ENCODE measurements at places on chromosomes 16 and 17.

- DNase-seq, result no peak
These were observed 878.0 kb upstream of the GOT2 start for GRCh38 chr16:59612094-59612493.

GRCh38 chr16:49464877-49465504, 91.4 kb downstream of the C16orf78 start:
- DNase-seq, result peak; percentile 61

- DNase-seq, result no peak
These were observed 3.1 kb downstream of the HIC1 start for GRCh38 chr17:2057760-2058585.

DNA sequence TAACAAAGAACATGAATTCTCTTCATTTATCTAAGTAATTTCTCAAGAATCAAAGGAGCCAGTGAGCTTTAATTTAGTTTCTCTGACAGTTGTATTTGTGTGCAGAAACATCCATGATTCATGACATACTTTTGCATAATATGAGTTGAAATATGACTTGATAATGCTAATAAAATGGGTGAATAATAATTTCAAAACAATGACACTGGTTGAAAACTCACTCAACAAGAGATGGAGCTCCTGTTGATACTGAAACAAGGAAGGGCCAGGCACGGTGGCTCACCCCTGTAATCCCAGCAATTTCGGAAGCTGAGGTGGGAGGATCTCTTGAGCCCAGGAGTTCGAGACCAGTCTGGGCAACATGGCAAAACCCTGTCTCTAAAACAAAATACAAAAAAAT, 147.0 kb downstream of the MAP2K6 start:
- no peak for DNase-seq

GRCh38 chr16:27819881-27820610, 243.5 kb downstream of the GSG1L start:
- DNase-seq, result peak; percentile 54

DNA sequence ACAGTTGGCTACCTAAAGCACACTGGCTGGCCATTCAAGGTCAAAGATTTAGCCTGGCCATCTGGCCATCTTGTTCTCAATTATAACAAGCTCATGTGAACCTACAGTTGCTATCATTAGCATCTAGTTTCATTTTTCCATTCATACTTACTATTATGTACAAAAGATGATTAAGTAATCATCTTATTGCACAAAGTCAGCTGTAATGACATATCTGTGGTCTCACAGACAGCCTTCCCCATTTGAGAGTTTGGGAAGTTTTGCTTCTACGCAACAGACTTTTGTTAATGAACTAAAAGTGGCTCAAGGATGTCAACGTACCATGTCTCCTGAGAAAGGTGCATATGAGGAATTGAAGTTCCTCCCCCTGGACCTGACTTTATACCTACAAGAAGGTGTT, 51.3 kb downstream of the HS3ST3B1 start:
- DNase-seq, result no peak

DNA sequence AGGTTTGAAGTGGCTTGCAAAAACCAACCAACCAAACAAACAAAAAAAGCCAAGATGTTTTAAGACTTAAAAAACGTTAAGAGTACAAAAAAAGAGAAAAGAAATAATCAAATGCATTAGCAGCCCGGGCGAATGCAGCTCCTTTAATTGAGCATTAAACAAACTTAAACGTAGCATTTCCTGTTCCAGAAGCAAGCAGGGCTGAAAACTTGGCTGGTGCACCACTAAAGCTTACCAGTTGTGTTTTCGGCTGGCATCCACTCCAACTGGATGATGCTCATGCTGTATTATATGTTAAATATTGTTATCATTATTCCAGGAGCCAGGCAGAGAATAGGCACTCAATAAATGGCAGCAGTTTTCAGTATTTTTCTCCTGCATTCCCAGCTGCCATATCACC, 45.1 kb downstream of the IRX6 start:
- DNase-seq, result no peak

- DNase-seq, result no peak
These were observed 19.5 kb upstream of the TUBG2 start for GRCh38 chr17:42639525-42640113.

DNA sequence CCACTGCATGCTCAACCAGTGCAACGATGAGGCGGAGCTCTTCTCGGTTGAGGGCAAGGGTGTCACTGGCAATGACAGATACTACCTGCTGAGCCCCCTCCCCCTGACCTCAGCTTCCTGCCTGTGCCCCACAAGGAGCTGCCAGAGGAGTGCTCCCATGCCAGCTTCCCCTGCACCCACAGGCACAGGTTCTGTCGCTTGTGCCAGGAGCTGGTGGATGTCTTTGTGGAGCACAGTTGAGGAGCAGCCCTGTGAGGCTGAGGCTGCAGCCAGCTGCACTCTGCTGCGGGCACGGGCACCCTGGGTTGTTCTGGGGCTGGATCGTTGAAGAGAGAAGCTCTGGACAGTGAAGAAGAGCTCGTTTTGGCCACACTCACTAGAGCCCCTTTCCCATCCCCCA, 165.3 kb upstream of the ZNF267 start:
- DNase-seq, result no peak

DNA sequence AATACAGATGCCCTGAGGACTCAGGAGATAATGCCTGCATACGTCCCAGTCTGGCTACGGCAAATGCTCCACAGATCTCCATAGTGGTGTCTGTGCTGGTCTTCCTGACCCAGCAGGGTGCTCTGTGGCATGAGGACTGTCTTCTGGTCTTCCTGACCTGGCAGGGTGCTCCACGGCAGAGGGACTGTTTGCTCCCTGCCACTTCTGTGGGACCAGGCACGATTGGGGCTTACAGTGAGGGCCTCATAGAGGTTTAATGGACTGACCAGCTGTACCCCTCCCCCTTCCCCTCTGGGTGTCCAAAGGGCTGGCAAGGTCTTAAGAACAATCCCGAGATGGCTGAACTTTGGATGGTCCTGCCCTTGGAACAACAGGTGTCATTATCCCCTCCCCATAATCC, 123.1 kb downstream of the C16orf78 start:
- DNase-seq, result no peak

GRCh38 chr17:37315601-37316000, 60.2 kb upstream of the C17orf78 start:
- DNase-seq, result no peak

- DNase-seq, result no peak
These were observed 708 bp downstream of the BAIAP2 start for GRCh38 chr17:81035521-81036196.

- no peak for DNase-seq
These were observed 1503.7 kb downstream of the CDH11 start for GRCh38 chr16:63617990-63618763.

DNA sequence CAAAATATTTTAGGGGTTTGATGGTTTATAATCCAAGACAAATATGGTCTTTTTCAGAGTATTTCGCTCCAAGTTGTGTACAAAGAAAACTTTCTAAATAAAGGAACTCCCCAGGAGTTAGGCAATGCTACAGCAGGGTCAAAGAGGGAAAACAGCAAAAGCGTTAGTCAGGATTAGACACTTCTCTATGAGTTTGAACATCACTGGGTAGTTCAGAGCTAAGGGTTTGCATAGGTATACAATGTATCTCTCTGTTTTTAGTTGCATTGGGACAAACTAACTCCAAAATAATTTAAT, 34.8 kb downstream of the FAM20A start:
- no peak for DNase-seq

- no peak for DNase-seq
These were observed 603.0 kb upstream of the CDH8 start for GRCh38 chr16:62638964-62639870.

DNA sequence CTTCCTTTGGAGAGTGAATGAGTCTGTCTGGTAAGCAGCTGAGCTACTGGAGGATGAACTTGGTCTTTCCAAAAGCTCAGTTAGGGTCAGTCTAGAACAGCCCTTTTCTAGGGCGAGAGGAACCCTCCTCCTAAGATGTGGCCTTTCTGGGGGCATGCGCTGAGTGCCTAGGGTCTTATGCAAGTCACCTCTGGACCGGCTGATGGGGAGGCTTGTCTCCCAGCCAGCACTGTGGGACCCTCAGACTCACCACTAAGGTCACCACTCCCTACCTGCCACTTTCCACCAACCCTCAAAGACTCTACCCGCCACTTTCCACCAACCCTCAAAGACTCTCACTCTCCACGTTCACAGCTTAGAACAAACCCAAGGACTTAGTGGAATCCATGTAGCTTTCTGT, 26.8 kb downstream of the LMF1 start:
- no peak for DNase-seq

DNA sequence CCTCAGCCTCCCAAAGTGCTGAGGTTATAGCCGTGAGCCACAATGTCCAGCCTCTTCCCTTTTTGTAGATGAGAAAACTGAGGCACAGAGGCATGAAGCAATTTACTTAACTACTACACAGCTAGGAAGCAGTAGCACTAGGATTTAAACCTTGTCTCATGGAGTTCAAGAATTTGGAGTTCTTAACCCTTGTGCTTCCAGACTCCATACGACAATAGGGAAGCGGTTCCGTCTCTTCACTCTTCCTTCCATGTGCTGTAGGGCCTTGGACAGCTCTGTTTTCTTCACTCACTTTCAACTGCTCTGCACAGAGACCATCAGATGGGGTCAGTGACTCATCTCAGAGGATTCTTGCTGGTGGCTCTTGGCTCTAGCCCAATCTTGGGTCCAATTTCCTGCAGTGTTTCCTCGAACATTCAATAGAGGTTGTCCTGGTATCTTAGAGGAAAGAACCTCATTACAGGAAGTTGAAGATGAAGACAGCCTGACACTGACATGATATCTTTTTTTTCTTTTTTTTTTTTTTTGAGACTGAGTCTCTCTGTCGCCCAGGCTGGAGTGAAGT, 19.3 kb downstream of the ITGAL start:
- DNase-seq, result peak; percentile 68

DNA sequence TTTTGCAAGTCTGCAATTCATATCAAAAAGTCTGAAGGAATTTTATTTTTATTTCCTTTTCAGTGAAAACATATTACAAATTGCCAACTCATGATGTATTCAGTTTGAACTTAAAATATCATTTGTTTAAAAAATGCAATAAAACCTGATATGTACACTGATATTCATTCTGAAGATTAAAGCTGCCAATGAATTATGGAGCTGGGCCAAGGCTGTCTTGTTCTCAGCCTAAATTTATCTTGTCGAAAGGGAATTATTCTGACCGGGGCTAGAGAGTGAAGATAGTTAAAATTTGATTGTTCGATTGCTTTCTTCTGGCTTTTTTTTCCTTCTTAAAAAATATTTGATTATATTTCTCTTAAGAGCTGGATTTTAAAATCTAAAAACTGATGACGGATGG, 54.0 kb upstream of the RBFOX1 start:
- DNase-seq, result no peak

DNA sequence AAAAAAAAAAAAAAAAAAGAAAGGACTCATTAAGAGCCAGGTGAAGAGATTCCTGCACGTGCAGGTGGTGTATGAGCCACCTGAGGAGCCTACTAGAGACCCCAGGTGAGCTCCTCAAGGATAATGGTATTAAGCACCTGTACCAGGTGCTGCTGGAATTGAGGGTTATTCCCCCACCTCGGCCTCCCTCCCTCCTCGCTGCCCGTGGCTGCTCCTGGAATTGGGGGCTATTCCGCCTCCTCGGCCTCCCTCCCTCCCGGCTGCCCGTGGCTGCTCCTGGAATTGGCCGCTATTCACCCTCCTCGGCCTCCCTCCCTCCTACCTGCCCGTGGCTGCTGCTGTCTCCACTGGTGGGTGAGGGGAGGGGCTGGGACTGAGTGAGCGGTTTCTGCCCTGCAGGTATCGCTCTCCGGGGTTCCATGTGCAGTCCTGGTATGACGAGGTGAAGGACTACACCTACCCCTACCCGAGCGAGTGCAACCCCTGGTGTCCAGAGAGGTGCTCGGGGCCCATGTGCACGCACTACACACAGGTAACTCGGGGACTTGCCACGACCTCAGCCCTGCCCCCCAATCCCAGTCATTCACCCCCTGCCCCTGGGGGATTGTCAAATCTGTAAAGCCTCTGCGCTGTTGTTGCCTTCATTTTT, 29.3 kb downstream of the CRISPLD2 start:
- DNase-seq, result no peak

GRCh38 chr17:69064001-69064400, 3.3 kb upstream of the ABCA9 start:
- no peak for DNase-seq

DNA sequence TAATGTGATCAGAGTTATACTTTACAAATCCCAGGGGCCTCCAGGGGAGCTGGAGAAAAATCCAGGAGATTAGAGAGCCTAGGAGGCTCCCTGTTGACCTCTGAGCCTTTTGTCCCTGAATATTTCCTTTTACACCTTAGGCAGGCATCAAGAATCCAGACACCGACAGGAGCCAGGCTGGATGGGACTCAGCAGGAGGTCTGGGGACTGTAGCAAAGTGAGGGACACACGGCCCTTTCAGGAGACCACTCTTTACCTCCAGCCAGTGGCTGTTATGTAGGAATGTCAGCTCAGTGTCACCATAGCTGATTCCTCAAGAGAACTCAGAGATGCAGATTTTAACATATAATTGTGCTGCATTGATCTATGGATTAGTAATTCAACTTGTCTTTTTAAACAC, 198.4 kb downstream of the SHISA9 start:
- no peak for DNase-seq

DNA sequence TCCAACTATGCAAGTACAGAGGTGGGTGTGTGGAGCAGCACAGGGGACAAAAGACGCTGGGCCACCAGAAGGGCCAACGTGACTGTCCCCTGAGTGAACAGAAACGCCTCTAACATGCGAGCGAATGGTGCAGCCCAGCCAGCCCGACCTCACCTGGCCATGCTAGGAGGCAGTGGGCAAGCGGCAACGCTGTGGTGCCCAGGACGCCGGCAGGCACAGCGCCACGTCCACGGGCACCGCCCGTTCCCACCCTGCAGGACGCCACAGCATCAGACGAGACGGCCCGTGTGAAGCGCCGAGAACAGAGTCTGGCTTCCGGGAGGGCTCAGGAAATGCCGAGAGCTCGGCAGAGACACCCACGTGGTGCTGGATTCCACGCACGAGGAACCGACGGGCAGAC, 2.2 kb downstream of the CEP295NL start:
- DNase-seq, result no peak

DNA sequence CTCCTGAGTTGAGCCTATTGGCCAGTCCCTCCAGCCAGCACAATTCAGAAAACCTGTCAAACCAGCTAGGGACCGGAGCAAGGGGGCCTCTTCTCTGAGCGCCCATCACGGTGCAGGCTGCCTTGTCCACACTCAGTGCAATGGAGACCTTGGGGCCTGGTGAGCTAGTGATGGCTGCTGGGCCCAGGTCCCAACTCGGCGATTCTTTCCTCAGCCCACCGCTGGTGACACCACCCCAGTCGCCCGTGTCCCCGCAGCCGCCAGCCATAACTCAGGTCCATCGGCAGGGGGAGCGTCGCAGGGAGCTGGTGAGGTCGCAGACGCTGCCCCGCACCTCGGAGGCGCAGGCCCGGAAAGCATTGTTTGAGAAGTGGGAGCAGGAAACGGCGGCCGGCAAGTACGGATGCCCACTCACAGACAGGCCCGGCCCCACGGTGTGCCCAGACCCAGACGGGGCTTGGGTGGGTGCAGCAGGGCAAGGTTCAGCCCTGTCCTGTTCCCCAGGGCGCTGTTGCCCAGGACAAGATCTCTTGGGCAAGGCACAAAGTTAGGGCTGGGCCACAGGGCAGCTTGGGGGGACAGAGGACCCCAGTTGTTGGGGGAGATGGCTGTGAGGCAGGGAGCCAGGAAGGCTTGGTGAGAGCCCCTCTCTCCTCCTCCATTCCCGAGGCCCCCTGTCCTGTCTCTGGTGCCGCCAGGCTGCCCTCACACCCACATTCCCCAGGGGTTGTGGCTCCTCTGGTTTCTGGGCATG, 10.8 kb downstream of the SMTNL2 start:
- DNase-seq, result peak; percentile 73
